ENCODE measurements at places on chromosomes 12 and 14.

- no peak for DNase-seq
Measured at GRCh38 chr12:513446-513845, 53.7 kb downstream of the B4GALNT3 start.

GRCh38 chr14:63345826-63346225 lies 27.1 kb upstream of the GPHB5 start:
- no peak for DNase-seq

GRCh38 chr12:91224401-91224800 lies 41.8 kb upstream of the DCN start:
- DNase-seq, result no peak

DNA sequence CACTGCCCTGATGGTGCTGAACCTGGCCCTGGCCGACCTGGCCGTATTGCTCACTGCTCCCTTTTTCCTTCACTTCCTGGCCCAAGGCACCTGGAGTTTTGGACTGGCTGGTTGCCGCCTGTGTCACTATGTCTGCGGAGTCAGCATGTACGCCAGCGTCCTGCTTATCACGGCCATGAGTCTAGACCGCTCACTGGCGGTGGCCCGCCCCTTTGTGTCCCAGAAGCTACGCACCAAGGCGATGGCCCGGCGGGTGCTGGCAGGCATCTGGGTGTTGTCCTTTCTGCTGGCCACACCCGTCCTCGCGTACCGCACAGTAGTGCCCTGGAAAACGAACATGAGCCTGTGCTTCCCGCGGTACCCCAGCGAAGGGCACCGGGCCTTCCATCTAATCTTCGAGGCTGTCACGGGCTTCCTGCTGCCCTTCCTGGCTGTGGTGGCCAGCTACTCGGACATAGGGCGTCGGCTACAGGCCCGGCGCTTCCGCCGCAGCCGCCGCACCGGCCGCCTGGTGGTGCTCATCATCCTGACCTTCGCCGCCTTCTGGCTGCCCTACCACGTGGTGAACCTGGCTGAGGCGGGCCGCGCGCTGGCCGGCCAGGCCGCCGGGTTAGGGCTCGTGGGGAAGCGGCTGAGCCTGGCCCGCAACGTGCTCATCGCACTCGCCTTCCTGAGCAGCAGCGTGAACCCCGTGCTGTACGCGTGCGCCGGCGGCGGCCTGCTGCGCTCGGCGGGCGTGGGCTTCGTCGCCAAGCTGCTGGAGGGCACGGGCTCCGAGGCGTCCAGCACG lies 4.7 kb downstream of the LTB4R start:
- no peak for DNase-seq

DNA sequence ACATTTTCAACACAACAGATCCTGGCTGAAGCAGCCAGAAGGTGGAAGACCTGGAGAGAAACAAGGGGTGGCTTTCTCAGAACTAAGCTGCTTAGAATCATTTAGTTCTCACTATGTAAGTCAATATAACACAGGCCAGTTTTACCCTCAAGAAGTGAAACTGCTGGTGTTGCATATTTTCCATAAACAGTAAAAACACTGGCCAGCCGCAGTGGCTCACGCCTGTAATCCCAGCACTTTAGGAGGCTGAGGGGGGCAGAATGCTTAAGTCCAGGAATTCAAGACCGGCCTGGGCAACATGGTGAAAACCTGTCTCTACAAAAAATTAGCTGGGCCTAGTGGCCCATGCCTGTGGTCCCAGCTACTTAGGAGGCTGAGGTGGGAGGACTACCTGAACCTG lies 11.6 kb downstream of the STX2 start:
- no peak for DNase-seq

GRCh38 chr14:92040431-92041051 lies 682 bp upstream of the TRIP11 start:
- DNase-seq, result peak; percentile 18

GRCh38 chr14:61678975-61679374 lies 16.3 kb upstream of the HIF1A start:
- no peak for DNase-seq

- DNase-seq, result peak; percentile 55
Measured at GRCh38 chr12:106246891-106247673, 738 bp downstream of the CKAP4 start.

GRCh38 chr12:128418944-128419343 lies 152.0 kb downstream of the TMEM132C start:
- no peak for DNase-seq

DNA sequence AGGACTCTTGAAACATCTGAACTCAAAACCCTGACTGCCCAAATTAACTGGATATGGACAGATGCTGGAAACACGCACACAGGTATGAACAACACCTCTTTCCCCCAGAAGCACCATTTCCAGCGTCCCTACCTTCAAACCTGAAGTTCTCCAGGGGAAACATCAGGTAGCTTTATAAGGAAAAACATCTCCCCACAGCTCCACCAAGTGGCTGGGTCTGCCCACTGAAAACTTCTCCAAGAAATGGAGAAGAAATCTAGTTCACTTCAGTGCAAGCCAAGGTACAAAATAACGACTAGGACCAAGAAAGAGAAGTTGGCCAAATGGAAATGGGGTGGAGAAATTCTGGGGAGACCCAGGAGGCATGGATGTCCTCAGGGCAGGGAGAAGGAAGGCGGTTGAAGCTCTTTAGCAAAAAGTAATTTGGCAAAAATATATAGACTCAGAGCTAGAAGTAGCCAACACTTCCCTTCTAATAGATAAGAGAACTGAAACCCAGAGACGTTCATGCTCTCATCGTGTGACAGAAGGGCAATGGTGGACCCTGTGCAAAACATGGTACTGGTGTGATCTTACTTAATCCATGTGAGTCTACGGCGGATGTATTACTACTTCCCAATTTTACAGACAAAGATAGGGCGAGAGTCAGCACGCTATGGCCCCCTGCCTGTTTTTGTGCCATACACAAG lies 10.5 kb upstream of the NUAK1 start:
- no peak for DNase-seq

Measured in activated CD4-positive, alpha-beta T cell treated with anti-CD3 and anti-CD28 coated beads, Interleukin-2, amount 50 U/mL, for 48 hours (primary cell).